ENCODE measurements at places on chromosomes 11 and 22.

DNA sequence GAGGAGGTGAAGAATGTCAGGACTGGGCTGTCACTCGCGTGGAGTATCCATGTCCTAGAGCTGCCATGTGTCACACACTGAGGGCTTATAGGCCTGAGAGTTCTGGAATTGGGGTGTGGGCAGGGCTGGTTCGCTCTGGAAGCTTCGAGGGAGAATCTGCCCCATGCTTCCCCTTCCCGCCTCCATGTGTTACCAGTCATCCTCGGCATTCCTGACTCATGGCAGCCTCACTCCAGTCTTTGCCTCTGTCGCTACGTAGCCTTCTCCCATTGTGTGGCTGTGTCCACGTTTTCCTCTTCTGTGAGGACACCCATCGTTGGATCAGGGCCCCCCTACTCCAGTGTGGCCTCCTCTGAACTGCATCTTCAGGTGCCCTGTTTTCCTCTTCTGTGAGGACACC lies 301.2 kb downstream of the TBC1D22A start:
- H3K4me3 ChIP-seq = no peak overlapping the region
- H3K4me1 ChIP-seq = peaks cover 21% of the 10 kb centered on the region
- no peak overlapping the region for H3K27ac ChIP-seq
- no peak for DNase-seq
- no peaks in the 10 kb centered on the region for H3K36me3 ChIP-seq
- H3K27me3 ChIP-seq = no peaks in the 10 kb centered on the region

DNA sequence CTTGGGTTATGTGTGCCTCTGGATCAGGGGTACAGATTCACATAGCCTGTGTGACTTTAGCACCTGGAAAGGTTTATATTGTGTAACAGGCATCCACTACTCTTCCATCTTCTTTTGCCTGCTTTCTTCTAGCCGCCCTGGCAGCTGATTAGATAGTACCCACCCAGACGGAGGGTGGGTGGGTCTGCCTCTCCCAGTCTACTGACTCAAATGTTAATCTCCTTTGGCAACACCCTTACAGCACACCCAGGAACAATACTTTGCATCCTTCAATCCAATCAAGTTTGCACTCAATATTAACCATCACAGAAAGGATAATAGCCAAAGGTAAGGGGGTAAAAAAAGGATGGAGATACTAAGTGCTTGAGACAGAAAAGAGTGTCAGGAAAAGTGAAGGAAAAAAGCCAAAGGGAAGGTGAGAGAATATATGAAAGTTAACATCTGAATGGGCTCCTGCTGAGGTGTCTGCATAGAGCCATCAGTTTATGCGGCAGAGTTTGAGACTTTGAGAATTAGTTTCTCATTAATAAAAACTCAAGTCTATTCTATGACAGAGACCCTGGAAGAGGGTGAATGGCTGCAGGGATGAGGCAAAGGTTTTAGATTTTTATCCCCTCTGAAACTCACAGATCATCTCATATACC lies 2.6 kb upstream of the OR51B6 start:
- H3K4me3 ChIP-seq = no peak overlapping the region
- no peak for DNase-seq
- no peak overlapping the region for H3K27ac ChIP-seq
- no peaks in the 10 kb centered on the region for H3K36me3 ChIP-seq

- H3K4me3 ChIP-seq = peak within 1 kb of the TSS; percentile 65
- peaks cover 22% of the 10 kb centered on the region for H3K4me1 ChIP-seq
- peaks cover 48% of the 10 kb centered on the region for H3K27me3 ChIP-seq
- peak; percentile 68 for DNase-seq
- no peak within 1 kb of the TSS for H3K27ac ChIP-seq
Measured at GRCh38 chr11:9091044-9091922, at the start of gene SCUBE2. Gene SCUBE2 (minus strand): TSS chr11:9091599. CDS start chr11:9091528, 71 bp downstream.

DNA sequence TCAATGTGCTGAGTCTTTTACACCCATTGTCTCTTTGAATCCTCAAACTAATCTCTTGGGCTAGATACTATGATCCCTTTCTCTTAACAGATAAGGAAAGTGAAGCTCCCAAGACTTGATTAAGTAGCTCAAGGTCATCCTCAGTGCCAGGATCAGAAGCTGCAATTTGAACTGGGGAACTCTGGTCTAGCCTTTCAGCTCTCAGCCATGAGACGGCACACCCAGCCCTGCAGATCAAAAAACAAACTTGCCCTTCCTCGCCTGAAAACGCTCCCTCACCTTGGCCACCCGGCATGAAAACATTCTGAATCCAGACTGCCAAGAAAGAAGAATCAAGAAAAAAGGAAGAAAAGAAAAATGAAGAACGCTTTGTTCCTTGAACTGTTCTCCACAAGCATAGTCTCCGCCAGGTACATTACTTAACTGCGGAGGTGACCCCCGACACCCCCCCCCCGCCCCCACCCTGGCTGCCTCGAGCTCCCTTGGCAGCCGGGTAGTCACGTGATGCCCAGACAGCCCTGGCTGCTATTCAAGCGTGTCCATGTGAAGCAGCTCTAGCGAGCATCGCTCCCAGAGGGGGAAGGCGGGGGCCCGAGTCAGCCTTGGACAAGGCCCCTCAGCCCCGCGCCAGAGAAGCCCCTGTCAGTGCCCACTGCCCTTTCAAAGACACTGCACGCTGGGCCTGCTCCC lies 451.2 kb downstream of the MIAT start:
- H3K27me3 ChIP-seq = no peaks in the 10 kb centered on the region
- no peak for DNase-seq
- H3K4me3 ChIP-seq = no peak overlapping the region

DNA sequence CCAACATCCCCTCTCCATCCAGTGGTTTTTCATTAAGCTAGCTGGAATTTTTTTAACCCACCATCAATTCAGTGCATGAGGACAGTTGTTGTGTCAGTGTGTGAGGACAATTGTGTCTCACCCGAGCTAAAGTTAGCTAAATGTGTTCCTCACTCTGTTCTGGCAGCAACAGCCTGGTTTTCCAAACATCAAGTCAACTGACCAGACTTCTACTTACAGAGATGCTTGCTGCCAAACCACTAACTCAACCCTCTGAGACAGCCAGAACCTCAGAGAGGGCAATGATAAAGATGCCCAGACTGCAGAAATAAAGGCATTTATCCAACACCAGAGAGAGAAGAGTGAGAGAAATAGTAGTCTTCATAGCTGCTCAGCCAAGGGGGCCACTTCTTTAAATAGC lies 6.7 kb downstream of the PAMR1 start:
- no peak overlapping the region for H3K4me3 ChIP-seq
- no peak overlapping the region for H3K27ac ChIP-seq
- peaks cover 77% of the 10 kb centered on the region for H3K4me1 ChIP-seq

DNA sequence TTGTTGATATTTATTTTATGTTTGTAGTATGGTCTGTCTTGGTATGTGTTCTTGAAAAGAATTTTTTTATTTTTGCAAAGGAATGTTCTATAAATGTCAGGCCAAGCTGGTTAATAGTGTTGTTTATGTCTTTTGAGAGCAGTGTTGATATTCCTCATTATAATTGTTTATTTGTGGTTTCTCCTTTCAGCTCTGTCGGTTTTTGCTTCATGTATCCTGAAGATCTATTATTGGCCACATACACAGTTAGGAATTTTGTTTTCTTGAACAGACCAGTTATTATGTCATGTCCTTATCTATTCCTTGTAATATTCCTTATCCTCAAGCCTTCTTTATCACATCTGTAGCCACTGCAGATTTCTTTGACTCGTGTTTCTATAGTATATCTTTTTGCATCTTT lies 56.5 kb downstream of the PDHX start:
- H3K27me3 ChIP-seq = no peaks in the 10 kb centered on the region
- H3K4me1 ChIP-seq = peaks cover 5% of the 10 kb centered on the region
- no peak for DNase-seq
- no peak overlapping the region for H3K4me3 ChIP-seq
- H3K27ac ChIP-seq = no peak overlapping the region

DNA sequence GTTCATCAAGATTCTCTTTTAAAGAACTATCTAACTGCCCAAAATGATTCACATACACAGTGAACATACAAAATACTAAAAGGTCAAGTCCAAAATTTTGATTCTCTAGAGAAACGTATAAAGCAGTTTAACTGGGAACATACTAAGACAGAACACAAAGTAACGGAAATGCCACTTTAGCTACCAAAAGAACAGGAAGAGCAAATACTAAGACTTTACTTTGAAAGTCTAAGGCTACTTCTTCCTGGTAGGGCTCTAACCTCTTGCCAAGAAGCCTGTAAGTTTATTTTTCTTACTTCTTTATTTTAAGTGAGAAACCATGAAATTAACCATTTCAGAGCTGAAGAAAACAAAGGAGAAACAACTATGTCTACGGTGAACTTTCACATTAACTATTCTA lies 6.2 kb downstream of the PICALM start:
- H3K4me1 ChIP-seq = peaks cover 15% of the 10 kb centered on the region
- H3K27me3 ChIP-seq = no peaks in the 10 kb centered on the region
- H3K4me3 ChIP-seq = no peak overlapping the region
- H3K36me3 ChIP-seq = no peaks in the 10 kb centered on the region
- no peak for DNase-seq

DNA sequence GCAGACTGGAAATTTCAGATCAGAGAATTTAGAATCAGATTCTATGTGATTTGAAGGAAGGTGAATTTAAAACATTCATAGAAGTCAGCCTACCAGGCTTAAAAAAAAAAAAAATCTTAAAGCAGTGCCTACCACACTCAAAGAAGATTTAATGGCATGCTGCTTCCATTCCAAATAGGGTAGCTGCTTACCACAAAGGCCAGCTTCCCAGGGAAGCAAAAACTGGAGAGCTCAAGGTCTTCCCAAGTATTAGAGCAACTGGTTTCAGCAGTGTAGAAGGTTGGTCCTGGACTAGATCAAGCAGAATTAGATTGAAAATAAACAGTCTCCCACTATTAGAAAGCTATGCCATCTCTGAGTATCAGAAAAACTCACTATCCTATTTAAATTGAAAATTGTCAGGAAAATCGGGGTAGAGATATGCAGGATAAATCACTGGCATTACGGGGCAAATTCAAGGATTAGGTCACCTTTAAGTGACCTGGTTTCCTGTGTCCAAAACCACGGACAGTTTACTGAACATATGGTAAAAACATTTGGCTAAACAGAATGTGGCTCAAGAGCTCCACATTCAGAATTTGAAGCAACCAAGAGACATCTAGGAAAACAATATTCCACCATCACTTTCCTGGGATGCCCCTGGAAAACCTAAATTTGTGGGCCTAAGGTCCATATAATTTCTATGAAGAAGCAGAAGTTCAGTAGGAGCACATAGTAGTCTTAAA lies 1.3 kb downstream of the C11orf42 start:
- peak overlapping the region; percentile 37 for H3K27ac ChIP-seq
- H3K36me3 ChIP-seq = no peaks in the 10 kb centered on the region
- no peaks in the 10 kb centered on the region for H3K27me3 ChIP-seq
- no peak overlapping the region for H3K4me3 ChIP-seq
- DNase-seq = no peak

GRCh38 chr11:22780952-22781593 lies 48.5 kb downstream of the SVIP start:
- DNase-seq = peak; percentile 45
- no peaks in the 10 kb centered on the region for H3K36me3 ChIP-seq
- H3K4me1 ChIP-seq = peaks cover 11% of the 10 kb centered on the region
- no peaks in the 10 kb centered on the region for H3K27me3 ChIP-seq
- no peak overlapping the region for H3K4me3 ChIP-seq

- H3K4me1 ChIP-seq = no peaks in the 10 kb centered on the region
- H3K27me3 ChIP-seq = no peaks in the 10 kb centered on the region
- DNase-seq = no peak
- no peak overlapping the region for H3K27ac ChIP-seq
Measured at GRCh38 chr22:20785415-20785814, 11.5 kb downstream of the SERPIND1 start.

GRCh38 chr11:125201525-125202141 lies 37.1 kb downstream of the PKNOX2 start:
- peaks cover 45% of the 10 kb centered on the region for H3K4me1 ChIP-seq
- no peak overlapping the region for H3K4me3 ChIP-seq
- H3K27me3 ChIP-seq = no peaks in the 10 kb centered on the region

DNA sequence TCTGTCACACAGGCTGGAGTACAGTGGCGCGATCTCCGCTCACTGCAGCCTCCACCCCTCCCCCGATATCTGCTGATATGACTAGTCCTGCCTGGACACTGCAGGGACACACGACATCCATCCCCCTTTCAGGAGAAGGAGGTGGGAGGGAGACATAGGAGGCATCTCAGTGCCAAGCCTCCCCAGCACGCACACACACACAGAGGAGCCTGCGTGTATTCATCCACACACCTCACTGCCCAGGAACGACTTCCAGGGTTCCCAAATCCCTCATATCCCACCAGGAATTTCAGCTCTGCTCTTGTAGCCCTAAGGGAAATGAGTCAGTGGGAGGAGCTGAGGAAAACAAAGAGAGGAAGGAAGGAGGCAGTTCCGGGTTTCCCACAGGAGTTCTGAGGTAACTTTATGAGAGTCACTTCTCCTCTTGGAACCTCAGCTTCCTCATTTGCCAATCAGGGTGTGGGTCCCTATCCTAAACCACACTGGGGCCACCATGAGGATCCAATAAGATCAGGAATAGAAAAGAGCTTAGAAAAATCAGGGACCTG lies 37.2 kb upstream of the ACER3 start:
- H3K4me3 ChIP-seq = no peak overlapping the region
- H3K36me3 ChIP-seq = peaks cover 5% of the 10 kb centered on the region
- no peak overlapping the region for H3K27ac ChIP-seq
- H3K4me1 ChIP-seq = no peaks in the 10 kb centered on the region
- no peak for DNase-seq

DNA sequence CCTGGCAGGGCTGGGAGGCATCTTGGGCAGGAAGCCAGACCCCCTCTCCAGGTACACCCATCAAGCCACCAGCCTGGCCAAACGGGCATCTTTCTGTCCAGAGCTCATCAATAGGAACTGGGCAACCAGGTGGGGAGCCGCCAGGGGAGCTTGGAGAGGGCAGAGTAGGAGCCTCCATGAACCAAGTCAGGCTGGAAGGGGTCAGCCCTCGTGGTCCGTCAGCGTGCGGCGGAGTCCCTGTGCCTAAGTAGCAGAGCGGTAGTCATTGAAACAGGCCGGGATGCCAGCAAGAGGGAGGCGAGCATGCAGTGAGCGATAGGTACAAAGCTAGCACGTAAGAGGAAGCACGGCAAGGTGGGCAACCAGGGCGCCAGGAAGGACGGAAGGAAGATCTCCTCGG lies 1.7 kb downstream of the RTL6 start:
- H3K4me1 ChIP-seq = peaks cover 9% of the 10 kb centered on the region
- H3K4me3 ChIP-seq = no peak overlapping the region
- no peaks in the 10 kb centered on the region for H3K27me3 ChIP-seq
- DNase-seq = no peak

DNA sequence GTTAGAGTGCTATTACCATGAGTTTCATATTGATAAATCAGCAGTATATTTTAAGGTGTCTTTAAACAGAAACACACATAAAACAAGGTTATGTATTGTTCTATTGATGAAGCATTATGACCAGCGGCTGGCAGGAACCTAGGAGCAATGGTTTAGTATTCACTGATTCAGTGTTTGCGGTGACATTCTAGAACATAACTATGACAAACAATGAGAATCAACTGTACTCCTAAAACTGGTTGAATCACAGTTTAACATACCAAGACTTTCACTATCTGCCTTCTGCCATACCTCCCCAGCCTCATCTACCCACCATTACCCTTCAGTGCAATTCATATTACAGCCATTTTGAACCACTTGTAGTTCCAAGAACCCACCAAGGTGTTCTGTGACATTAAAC lies 8.8 kb downstream of the HOATZ start:
- no peaks in the 10 kb centered on the region for H3K27me3 ChIP-seq
- H3K4me3 ChIP-seq = no peak overlapping the region
- DNase-seq = no peak
- H3K4me1 ChIP-seq = no peaks in the 10 kb centered on the region
